ENCODE measurements at places on chromosomes 1 and 21.

DNA sequence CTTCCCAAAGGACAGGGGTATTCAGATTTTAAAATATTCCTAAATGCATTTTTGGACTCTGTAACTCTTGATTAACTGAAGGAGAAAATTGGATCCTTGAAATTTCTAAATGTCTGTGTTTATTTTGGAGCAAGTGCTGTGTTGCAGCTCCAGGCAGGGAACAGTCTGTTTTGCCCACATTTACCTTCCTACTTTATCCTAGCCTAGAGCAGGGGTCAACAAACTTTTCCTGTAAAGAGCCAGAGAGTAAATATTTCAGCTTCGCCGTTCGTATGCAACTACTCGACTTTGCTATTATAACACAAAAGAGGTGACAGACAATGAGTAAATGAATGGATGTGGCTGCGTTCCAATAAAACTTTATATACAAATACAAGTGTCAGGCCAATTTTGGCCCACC is 402.2 kb downstream of the GPATCH2 start:
- no peak for DNase-seq

GRCh38 chr1:173356191-173356762 is 120.9 kb upstream of the PRDX6 start:
- DNase-seq = no peak

DNA sequence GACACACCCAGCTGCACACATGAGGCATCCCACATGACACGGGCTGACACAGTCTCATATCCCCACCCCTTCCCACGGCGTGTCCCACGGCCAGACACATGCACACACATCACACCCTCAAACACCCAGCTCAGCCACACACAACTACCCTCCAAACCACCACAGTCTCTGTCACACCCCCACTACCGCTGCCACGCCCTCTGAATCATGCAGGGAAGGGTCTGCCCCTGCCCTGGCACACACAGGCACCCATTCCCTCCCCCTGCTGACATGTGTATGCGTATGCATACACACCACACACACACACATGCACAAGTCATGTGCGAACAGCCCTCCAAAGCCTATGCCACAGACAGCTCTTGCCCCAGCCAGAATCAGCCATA is 22.6 kb downstream of the PODN start:
- no peak for DNase-seq

- DNase-seq = no peak
These were observed 7.1 kb downstream of the TMEM54 start for GRCh38 chr1:32894019-32894600.

- no peak for DNase-seq
These were observed 635 bp upstream of the SYNJ1 start for GRCh38 chr21:32728456-32728839.

Data from T-helper 22 cell (primary cell).